ENCODE measurements at places on chromosomes 16 and 17.

GRCh38 chr16:88448461-88449266, 4.4 kb upstream of the ZFPM1 start:
- DNase-seq, result no peak

GRCh38 chr17:49216953-49217650, 6.6 kb downstream of the ABI3 start:
- no peak for DNase-seq

DNA sequence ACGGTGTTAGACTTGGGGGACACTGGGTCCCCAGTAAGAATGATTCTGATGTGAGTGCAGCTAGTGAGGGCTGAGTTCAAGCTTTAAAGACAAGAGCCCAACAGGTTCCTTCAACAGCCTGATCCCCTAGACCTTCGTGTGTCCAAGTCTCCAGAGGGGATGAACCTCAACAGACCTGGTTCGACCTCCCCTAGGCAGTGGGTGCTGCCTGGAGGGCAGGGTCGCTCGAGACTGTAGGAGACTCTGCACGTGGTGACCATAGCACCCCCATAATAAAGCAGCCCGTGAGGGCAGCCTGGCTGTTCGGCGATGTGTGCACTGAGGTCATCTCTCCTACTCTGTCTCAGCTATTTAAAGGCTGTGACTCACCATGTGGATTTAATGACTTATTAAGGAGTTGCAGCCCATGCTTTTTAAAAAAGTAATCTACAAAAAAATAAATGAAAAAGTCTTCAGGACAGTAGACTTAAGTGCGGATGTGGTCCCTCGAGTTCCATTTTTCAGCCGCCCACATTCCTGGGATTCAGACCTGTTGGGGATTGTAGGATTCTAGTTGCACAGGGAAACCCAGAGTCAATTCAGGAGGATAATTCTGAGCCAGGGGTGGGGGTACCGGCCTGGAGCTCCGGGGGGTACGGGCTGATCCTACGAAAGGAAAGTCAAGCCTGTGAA, 23.4 kb upstream of the METRNL start:
- DNase-seq, result no peak

GRCh38 chr16:30485818-30486436, 13.4 kb downstream of the ITGAL start:
- DNase-seq, result no peak

DNA sequence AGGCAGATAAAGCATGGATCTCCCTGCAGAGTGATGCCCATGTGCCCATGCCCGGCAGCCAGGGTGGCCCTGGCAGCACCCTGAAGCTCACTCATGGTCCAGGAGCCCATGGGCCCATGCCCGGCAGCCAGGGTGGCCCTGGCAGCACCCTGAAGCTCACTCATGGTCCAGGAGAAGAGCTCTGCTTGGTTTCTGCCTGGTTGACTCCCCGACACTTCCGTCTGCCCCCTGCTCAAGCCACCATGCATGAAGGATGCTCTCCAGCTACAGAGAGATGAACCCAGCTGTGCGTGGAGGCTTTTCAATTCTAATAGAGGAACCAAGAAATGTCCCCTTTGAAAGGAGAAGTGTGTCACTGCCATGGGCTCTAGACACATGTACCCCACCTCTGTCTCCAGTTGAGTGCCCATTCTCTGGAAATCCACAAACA, 8.7 kb downstream of the CCL17 start:
- DNase-seq, result no peak

GRCh38 chr17:6714315-6714874, 1.2 kb upstream of the SLC13A5 start:
- DNase-seq, result no peak

- DNase-seq, result peak; percentile 44
Observed at GRCh38 chr17:39401412-39402243, at the start of gene FBXL20. TSS of gene FBXL20 (minus strand) at chr17:39401626. CDS start at chr17:39401402, 224 bp downstream.

GRCh38 chr16:74035816-74036215, 260.8 kb upstream of the PSMD7 start:
- no peak for DNase-seq

DNA sequence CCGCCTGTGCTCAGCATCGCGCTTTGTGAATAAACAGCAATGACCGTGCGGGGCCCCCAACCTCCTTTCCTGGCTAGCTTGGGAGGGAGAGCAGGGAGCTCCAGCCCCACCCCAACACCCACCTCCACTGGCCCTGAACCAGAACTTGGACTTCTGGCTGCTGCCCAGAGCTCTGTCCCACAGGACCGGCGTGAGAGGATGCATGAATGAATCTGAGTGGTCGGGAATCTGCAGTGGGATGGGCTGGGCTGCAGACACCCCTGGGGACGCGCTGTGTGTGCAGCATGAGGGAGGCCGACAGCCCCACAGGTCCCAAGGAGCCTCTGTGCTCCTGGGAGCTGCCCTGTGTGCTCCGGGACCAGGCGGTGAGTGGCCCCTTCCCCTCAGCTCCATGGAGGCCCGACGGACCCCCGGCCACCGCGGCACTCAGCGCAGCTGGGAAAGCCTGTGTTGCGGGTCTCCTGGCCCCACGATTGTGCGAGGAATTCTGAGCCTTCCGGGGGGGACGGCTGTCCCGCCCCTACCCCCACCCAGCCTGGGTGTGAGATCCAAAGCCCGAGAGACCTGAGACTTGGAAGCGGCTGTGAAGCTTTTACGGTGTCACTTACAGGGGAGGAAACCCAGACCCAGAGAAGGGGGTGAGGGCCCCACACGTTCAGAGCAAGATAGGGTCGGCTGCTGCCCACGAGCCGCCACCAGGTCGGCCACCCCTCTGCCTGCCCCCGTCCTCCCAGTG, 5.4 kb downstream of the PIEZO1 start:
- no peak for DNase-seq

DNA sequence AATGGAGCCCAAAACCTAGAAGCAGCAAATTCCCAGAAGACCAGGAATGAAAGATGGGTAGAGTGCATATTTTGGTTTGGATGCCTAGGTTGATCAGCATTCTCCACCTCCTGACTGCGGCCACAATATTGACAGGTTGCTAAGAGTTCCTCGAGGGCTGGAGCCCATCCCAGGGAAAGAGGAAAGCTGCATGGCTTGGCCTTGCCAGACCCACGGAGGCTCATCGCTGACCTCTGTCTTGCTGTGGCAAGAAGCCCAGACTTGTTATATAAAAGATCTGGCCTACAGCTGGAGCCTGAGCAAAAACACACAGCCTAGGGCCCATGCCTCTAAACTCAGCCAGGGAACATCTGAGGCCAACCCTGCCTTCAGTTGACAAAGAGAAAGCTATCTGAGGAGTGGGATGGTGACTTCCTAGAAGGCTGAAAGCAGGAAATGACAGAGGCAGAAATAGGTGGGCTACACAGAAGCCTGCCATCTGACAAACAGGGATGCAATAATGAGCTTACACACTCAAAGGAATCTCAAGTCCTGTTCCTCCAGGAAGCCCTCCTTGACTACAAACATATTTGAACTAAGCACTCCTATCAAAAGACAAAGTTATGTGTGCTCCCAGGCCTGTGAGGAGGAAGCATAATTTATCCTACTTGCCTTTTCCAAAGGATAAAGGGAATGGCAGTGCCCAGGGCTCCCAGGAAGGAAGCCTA, 22.5 kb upstream of the SLC35B1 start:
- no peak for DNase-seq

DNA sequence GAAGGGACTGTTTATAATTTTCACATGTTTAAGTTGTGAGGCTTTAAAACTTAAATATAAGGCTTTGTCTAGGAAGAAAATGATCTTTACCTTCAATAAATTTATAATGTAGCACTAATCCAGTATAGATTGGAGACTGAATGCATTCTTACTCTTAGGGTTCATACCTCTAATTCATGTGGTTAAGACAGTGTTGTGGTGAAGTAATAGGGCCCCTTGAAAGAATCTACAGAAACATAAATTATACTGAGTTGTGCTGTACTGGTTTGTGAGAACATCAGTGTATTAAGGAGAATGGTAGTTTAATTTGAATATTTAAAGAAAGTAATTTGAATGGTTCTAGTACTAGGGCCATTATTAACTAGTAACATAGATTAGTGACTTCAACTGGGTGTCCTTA, 13.7 kb downstream of the HAPSTR1 start:
- DNase-seq, result no peak

DNA sequence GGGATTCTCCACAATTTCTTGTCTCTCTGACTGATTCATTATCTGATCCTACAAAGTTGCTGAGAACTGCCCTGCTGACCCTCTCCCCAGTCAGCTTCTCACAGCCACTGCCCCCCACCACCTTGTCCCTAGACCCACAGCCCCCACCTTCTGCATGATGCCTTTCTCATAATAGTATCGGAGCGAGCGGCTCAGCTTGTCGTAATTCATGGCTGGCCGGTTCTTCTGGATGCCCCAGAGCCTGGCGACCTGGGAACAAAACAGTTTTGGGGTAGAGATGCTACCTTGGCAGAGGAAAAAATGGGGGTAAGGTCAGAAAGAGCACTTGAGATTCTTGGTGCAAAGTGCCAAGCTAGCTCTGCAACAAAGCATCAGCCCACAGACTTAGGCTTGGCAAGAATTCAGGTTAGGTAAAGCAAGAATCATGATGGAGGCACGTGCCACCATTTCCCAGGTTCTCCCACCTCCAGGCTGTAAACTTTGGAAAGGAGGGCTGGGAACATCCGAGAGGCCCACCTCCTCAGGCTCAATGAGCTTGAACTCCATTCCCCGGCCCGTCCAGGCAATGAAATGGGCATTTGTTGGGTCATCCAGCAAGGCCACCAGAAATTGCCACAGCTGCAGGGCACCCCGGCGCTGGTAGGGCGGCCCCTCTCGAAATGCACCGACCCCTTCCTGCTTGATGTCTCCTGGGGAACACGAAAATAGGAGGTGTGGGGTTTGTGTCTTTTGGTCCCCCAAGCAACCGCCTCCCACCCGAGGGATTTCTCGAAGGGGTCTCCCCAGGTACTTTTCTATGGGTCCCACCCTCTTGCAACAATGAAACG, 16.9 kb downstream of the ETV4 start:
- no peak for DNase-seq

- no peak for DNase-seq
Observed at GRCh38 chr17:148757-149156, 11.4 kb downstream of the SCGB1C2 start.

- no peak for DNase-seq
Observed at GRCh38 chr17:37661400-37662014, 18.3 kb upstream of the DDX52 start.

DNA sequence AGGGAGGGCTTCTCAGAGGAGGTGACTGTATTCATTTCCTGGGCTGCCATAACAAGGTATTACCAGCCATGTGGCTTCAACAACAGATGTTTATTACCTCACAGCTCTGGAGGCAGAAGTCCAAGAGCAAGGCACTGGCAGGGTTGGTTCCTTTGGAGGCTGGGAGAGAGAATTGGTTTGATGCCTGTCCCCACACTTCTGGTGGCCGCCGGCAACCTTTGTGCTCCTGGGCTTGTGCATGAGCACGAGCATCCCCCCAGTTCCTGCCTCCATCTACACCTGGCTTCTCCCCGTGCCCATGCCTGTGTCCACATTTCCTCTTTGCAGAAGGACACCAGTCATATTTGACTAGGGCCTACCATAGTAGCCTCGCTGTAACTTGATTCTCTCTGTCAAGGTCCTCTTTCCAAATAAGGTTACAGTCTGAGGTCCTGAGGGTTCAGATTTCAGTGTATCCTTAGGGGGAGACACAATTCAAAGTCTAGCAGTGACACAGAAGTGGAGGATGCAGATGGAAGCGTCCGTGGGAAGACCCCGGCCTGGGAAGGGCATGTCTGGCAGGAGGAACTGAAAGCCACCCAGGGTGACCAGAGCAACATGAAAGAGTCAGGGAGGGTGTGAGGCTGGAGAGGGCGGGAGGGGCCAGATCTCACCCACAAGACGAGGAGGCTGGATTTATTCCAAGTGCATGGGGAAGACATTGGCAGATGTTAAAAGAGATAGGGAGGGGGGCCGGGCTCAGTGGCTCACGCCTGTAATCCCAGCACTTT, 188.2 kb upstream of the HSBP1 start:
- DNase-seq, result no peak

GRCh38 chr16:71894229-71894920, 956 bp upstream of the IST1 start:
- no peak for DNase-seq

GRCh38 chr16:70395345-70395901, 43.5 kb downstream of the ST3GAL2 start:
- no peak for DNase-seq
